ENCODE measurements at places on chromosomes 1 and 21. TPM values are rescaled to one million over a fixed set of nuclear protein-coding genes. Genes with fewer than 3 reads are reported as not detected.

CFHR2 gene
- not detected for total RNA-seq

GPR37L1 gene
- total RNA-seq: not detected

WASF2 gene
- total RNA-seq: 21.1 TPM

PEX14 gene
- total RNA-seq: 7.0 TPM

SNRNP40 gene
- 160 TPM for total RNA-seq

OR2L2 gene
- total RNA-seq: not detected

ESRRG gene
- total RNA-seq: not detected

CDK11B gene
- total RNA-seq: 6.7 TPM

GUCA2B gene
- total RNA-seq: not detected

ASCL5 gene
- total RNA-seq: not detected

GPN2 gene
- 6.7 TPM for total RNA-seq

SLC16A4 gene
- total RNA-seq: 6.8 TPM

SRGAP2 gene
- total RNA-seq: 51.3 TPM

RASAL2 gene
- total RNA-seq: 14.3 TPM

TMEM54 gene
- total RNA-seq: 29.6 TPM

TDRKH gene
- 9.1 TPM for total RNA-seq

CTXND2 gene
- total RNA-seq: not detected

ZNF436 gene
- 19.2 TPM for total RNA-seq

GATAD2B gene
- total RNA-seq: 3.2 TPM

ANGPTL1 gene
- total RNA-seq: 3.8 TPM

TARBP1 gene
- 23.4 TPM for total RNA-seq

IQGAP3 gene
- 17.2 TPM for total RNA-seq

IL20 gene
- not detected for total RNA-seq

CLCA1 gene
- not detected for total RNA-seq

LYPLA2 gene
- 87.2 TPM for total RNA-seq

PRR9 gene
- total RNA-seq: not detected

FGR gene
- total RNA-seq: not detected

C21orf91 gene
- 4.4 TPM for total RNA-seq

LCE3D gene
- not detected for total RNA-seq

TCHHL1 gene
- not detected for total RNA-seq

ELK4 gene
- 17.9 TPM for total RNA-seq

MPZ gene
- total RNA-seq: 0.32 TPM

WLS gene
- total RNA-seq: 116 TPM

OPRD1 gene
- total RNA-seq: not detected

TSPEAR gene
- not detected for total RNA-seq

C1QA gene
- total RNA-seq: not detected

TEDDM1 gene
- total RNA-seq: not detected

SIPA1L2 gene
- 22.6 TPM for total RNA-seq

ILDR2 gene
- 0.61 TPM for total RNA-seq

SUSD4 gene
- total RNA-seq: not detected

HUNK gene
- total RNA-seq: not detected

All from epithelial cell of umbilical artery (primary cell).